ENCODE measurements at places on chromosomes 4 and X.

- no peak for DNase-seq
Observed at GRCh38 chr4:142307857-142308256, 538.2 kb downstream of the INPP4B start.

- DNase-seq = no peak
Observed at GRCh38 chr4:112518675-112519074, 2.7 kb upstream of the NEUROG2 start.

GRCh38 chrX:71052721-71053120, 15.4 kb downstream of the SNX12 start:
- DNase-seq = no peak

GRCh38 chrX:48631376-48632090, 34.2 kb downstream of the WDR13 start:
- DNase-seq = peak; percentile 95

DNA sequence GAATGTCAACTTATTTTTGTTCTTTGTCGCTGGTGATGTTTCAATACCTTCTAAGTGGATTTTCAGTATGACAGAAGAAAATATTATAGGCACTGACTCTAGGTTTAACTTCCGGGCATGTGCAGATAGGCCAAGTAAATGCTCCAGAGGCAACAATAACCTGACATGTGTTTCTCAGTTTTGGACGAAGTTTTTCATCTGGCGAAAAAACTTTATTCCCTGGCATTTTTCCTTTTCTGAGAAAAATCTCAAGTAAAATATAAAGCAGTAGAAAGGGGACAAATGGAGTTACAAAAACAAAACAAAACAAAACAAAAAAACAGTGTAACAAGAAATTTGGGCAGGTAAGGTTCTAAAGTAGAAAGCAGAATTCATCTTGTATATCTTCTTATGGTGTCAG, 173.5 kb downstream of the ANTXR2 start:
- DNase-seq = no peak

DNA sequence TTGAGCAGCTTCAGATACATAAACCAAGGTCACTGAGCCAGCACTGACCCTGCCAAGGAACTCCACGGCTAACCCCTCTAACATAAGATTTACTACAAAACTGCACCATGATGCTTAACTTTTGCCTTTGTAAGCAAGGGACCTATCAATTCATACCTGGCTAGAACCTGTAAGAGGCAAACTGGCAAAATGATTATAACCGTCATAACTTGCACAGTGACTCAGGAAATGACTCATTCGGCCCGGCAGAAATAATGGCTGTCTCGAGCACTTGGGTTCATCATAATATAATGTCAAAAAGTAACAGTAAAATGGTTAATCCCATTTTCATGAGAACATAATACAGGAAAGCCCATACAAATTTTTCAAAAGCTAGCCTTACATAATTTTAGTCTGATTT, 17.2 kb downstream of the RASGEF1B start:
- DNase-seq = peak; percentile 77

GRCh38 chr4:6594826-6595355, 19.9 kb downstream of the MAN2B2 start:
- DNase-seq = no peak

- peak; percentile 32 for DNase-seq
Observed at GRCh38 chr4:79650794-79651431, 242.9 kb upstream of the GK2 start.

- DNase-seq = no peak
Observed at GRCh38 chr4:70120323-70120722, 33.7 kb upstream of the PRR27 start.

GRCh38 chr4:107212565-107212964, 176.5 kb upstream of the DKK2 start:
- no peak for DNase-seq

GRCh38 chr4:13493793-13494192, 9.7 kb upstream of the RAB28 start:
- no peak for DNase-seq

DNA sequence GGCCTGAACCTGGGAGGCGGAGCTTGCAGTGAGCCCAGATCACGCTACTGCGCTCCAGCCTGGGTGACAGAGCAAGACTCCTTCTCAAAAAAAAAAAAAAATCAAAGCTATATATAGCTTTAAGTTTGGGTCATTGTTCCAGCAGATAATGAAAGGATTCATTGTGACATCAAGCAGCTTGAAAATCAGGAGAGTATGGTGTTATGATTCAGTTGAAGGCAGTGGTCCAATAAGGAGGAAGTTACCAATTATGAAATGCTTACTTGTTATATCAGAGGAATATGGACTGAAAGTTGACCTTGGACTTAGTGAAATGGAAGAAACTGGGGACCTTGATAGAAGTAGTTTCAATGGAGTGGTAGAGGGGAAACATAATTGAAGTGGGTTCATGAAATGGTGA, 140.4 kb upstream of the MAD2L1 start:
- no peak for DNase-seq

DNA sequence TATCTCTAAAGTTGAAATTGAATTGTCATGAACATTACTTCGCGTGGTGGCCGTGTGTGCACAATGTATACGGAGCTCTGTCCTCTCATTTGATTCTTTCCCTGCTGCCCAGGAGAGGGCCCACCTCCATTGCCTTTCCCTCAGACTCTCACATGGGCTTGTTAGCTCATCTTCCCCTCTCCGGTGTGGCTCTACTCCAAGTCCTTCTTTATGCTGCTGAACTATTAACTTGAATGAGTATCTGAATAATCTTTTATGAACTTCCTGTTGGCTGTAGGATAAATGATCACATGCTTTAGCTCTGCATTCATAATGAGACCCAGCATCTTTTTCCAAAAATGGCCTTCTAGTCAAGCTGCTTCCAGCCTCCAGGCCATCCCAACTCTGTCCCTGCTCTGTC, 68.8 kb upstream of the CLNK start:
- peak; percentile 11 for DNase-seq

- peak; percentile 33 for DNase-seq
Observed at GRCh38 chr4:142282870-142283431, 563.1 kb downstream of the INPP4B start.

GRCh38 chr4:35541888-35542213, 702.5 kb downstream of the ARAP2 start:
- peak; percentile 88 for DNase-seq

GRCh38 chrX:11143931-11144678, 33.0 kb downstream of the HCCS start:
- DNase-seq = peak; percentile 71

GRCh38 chr4:87045234-87045558, 110.4 kb downstream of the AFF1 start:
- DNase-seq = no peak

DNA sequence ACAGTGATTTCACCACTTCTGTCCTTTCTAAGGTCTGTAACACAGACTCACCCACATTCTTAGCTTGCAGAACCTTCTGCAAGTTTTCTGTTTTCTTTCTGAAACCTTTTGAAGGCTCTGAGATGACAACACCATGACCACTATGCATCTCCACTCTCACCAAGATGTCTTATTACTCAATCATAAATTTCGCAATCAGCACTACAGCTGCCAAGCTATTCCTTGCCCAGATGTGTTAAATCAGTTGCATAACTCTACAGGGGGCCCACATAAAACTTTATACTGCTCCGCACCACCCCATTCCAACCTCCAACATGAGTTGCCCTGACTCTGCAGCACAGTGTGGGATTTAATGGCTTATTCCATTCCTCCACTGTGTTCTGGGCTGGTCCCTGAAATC, 229.9 kb downstream of the COL25A1 start:
- DNase-seq = no peak

DNA sequence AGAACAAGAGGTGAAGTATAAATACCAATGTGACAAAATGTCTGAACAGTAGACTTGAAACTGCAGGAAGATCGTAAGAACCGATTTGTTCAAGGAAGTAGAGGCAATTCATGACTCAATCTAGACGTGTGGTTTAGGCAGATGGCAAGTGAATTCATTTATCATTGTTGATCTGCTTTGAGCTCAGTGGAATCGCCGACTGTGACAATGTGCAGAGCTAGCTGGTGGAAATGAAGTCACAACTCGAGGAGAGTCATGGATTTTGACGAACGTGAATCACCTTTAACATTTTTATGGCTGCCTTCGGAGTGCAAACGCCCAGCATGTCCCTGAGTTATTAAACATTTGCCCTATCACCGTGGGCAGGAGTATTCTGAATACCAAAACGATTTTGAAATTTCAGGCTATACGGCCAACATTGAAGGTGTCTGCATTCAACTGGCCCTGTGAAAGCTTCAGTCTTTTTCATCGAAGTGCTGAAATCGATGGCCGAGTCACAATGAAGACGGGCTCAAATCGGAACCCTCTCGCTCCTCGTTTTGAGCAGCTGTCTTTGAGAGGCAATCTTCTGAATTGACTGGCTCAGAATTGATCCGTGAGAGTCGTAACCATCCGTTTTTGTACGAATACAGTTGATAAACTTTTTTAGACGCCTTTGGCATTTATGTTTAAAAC, 689 bp upstream of the OGT start:
- DNase-seq = peak; percentile 62

DNA sequence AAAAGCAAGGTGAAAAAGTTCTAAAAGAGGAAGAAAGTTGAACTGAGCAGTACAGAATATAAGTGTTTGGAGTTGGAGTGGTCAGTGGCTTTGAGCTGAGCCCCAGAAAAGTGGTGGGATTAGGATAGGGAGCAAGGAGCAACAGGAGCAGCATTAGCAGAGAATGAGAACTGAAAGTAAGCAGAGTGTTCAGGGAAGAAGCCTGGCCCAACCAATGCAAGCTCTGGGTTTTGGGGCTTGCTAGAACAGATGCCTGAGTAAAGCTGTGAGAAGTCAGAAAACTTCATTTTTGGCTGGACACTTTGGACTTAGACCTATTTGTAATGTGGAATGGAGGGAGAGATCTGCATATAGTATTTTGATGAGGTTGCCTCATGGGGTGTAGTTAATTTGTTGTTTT, 17.8 kb downstream of the JADE1 start:
- no peak for DNase-seq

DNA sequence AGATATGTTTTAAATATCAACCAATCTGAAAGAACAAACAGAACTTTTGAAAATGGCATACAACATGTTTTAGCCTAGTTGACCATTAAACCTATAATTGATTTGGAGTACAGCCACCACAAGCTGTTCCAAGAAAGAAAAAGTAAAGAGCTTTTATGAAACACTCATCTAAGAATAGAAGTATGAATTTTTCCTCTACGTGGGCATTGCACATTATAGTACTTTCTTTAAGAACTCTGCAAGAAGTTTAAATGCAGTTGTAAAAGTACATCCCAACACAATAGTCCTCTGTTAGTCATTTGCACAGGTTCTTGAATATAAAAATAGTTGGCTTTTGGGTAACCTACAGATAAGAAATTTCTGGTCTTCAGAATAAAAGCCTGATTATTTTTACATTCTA, 933.6 kb upstream of the ADGRL3 start:
- DNase-seq = no peak

DNA sequence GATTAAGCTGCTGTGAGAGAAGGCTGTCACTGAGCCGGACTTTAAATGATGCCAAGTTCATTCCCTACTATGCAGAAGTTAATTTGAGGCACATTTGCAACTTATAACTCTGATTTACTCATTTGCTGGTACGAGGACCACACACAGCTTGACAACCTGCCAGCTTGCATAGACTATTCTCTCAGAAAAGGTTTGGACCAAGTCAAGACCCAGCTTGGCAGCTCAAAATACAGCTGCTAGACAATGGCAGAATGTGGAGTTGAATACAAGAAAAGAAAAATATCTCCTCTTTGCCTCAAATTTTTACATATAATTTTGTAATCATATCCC, 338.9 kb downstream of the DHX15 start:
- DNase-seq = no peak

DNA sequence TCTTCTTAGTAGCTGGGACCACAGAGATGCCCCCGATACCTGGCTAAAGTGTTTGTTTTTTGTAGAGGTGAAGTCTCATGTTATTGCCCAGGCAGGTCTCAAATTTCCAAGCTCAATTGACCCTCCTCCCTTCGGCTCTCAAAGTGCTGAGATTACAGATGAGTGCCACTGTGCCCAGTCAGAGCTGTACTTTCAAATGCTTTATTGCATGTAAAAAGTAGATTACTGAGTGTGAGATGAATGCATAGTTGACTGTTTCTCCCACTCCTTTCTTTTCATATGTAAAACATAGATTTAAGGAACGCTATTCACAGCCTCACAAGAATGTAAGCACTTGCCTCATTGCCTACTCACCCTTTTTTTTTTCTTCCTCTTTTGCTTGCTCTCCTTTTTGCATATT, 984.4 kb upstream of the PABPC4L start:
- no peak for DNase-seq

GRCh38 chr4:5497489-5497888, 210.9 kb downstream of the EVC2 start:
- DNase-seq = no peak

DNA sequence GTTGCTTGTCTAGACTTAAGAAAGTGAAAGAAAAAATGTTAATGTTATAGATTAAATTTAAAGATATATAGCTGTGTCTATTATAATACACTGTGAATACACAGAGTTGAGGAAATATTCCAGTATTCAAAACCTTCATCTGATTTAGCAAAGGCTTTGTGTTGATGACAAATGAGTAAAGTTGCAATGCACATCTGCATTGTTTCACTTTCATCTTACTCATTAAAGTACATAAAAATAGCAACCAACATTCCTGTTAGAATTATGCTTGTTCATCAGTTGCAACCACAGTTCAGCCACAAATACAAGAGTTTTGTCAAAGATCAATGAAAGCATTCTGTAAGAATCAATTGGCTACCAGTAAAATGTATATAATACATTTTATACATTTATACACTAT, 346.4 kb upstream of the SLC7A11 start:
- no peak for DNase-seq

GRCh38 chr4:77155631-77156452, 1.2 kb upstream of the CCNG2 start:
- DNase-seq = peak; percentile 37

- no peak for DNase-seq
Observed at GRCh38 chr4:117550085-117550484, 464.7 kb upstream of the TRAM1L1 start.

- no peak for DNase-seq
Observed at GRCh38 chrX:148448686-148449085, 51.7 kb upstream of the AFF2 start.

- no peak for DNase-seq
Observed at GRCh38 chr4:76386566-76387305, 34.2 kb downstream of the CCDC158 start.

DNA sequence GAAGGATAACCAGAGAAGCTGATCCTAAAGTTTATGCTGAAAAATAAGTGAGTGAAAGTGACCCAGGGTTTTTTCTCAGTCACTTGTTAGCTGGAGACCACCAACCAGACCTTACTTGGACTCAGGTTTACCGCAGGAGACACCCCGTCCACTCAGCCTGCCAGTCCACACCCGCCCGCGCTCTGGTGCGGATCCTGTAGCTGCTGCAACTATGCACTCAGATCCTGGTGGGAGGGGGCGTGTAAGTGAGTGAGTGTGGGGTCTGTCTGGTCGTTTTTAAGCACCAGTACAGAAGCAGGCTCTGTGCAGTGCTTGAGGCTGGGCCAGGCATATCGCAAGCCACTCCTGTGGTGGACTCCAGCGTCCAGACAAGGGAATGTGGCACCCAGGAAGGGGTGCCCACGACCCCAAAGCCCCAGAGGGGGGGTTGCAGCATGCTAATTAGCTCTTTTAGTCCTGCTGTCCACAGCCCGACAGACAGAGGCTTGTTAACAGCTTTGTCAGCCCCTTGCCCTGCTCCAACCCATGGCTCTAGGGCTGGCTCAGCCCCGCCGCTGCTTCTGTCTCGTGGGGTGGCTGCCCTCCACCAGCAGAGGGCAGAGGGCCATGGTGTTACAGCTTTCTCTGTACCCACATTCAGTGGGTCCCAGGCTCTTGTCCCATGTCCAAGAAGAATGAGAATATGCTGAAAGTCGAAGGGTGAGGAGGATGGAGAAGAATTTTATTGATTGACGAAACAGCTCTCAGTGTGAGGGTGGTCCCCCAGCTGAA, 40.4 kb upstream of the PPP1R2C start:
- peak; percentile 10 for DNase-seq

- peak; percentile 86 for DNase-seq
Observed at GRCh38 chr4:48905363-48906015, 1.1 kb downstream of the OCIAD2 start.
